Mesenchymal stem cell (in vitro differentiated cells and primary cell): ENCODE measurements at places on chromosomes 1 and 21.

DNA sequence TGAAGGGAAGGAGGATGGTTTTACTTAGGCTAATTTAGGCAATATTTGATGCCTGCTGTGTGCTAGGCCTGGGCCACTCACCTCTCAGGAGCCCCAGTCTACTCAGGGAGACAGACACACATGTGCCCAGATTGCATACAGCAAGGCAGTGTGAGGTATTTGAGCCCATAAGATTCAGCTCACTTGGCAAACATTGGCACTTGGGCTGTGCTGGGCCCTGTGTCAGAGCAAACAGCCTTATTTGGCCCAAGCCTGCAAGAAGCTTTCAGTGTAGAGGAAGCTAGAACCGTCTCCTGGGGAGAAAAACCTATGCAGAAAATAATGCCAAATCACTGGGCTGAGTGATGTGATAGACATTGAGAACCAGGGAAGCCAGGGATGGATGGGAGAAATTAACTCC lies 3.9 kb upstream of the SYNC start:
- no peak for DNase-seq

- DNase-seq = peak; percentile 61
These were observed 66.6 kb downstream of the BCAR3 start for GRCh38 chr1:93614986-93615581.

DNA sequence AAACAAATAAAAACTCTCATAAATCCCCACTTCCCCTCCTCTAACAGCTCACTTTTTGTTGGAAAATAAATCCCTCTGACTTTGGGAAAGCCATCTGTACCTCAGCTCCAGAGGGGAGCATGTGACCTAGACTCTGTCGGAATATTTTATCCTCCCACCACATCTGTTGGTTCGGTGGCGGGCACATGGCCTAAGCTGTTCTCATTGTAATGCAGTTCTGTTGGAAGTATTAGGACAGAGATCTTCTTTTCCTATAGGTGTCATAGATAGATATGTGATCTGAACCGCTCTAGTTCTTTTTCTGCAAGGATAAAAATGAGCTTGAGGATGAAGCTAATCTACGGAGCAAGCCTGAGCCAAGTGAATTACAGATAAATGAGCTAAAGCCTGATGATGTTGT lies 50.5 kb upstream of the EPS8L3 start:
- DNase-seq = no peak

- no peak for DNase-seq
These were observed 28.3 kb downstream of the LAMC1 start for GRCh38 chr1:183051546-183051945.

- DNase-seq = no peak
These were observed 240.7 kb downstream of the FOXD2 start for GRCh38 chr1:47678464-47678980.

DNA sequence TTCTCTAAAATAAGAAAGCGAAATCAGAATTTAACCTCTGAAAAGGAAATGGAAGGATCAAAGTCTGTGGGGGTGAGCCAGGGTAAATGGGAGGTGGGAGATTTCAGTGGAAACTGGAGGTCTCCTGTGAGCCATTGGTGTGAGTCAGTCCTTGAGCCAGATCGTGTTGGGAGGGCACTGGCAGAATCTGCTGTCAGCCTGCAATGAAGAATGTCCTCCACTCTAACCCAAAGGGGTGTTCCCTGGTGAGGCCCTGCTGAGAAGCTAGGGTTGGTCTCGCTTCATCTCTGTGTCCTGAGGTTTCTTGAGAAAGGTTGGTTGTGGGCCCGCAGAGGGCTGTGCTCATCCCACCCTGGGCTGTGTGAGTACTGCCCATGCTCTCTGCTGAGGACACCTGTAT lies 2.4 kb downstream of the QSOX1 start:
- DNase-seq = peak; percentile 79

- no peak for DNase-seq
These were observed 84.0 kb downstream of the MDM4 start for GRCh38 chr1:204600203-204600602.
